ENCODE measurements at places on chromosomes 5 and 9.

- no peak for DNase-seq
These were observed 39.1 kb downstream of the FGD3 start for GRCh38 chr9:92986176-92987119.

- no peak for DNase-seq
These were observed 186.6 kb upstream of the PANK3 start for GRCh38 chr5:168765551-168766425.

DNA sequence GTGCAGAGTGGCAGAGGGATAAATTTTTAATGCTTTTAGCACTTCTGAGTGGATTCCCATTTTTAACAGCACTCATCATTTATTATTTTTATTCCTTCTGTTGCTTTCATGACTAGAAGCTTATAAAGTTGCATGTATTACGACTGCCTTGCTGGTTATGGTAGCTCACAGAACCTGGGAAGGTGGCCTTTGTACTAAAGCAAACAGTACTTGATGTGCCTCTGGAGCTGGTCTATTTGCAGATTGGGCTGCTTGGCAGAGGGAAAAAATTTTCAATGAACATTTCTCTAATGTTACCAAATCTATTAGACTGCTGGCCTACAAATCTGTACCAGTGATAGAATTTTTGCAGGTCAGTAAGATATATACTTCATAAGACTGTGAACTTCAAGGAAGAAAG lies 274.5 kb upstream of the C9orf72 start:
- no peak for DNase-seq

DNA sequence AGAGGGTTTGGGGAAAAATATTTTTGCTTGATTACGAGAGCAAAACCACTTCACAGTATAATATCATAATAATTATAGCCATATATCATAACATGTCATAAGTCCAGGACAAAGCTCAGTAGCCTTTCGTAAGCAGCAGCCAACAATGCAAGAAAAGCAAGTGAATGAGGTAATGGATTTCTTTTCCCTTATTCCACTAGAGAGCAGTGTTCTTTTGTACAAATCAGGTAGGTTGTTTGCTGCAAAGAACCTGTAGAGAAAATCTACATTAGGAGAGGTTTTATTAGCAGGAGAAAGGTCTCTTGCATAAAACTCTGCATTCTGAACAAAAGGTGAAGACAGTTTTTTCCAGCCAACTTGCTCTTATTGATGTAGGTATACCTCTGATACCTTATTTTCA lies 1033.4 kb downstream of the TLE4 start:
- DNase-seq: no peak

DNA sequence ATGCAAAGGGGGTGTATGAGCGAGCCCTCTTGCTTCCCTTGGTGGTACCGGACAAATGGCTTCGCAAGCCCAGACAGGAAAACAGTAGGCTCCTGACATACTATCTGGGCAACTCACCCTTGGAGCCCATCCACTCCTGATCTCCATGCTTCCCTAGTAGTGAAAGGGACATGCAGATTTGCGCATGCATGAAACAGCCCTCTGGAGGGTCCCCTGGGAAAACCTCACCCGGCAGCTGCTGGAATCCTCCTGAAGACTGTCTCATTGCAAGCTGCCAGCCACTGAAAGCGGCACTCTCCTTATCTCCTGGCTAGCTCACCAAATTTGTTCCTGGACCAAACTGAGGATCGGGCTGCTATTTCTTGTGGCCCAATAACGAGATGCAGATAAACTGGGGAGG lies 10.2 kb downstream of the ZNF169 start:
- no peak for DNase-seq

DNA sequence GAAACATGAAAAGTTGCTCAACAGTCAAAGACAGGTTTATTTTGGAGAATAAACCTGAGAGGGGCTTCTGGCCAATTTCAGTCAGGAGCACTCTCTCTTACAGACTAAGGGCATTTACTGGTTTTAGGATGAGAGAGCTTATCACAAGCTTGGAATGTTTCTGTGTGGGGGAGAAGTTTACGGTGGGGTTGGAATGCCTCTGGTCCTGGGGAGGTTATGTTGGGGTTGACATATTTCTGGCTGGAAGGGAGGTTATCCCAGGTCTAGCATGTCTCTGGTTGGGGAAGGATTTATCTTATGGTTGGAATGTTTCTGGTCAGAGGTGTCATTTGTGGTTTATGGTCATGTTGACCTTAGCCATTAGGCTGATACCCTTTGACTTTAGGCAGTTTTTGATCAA lies 1867.3 kb downstream of the EFNA5 start:
- DNase-seq: no peak

- DNase-seq: no peak
These were observed 56.9 kb downstream of the PDE6A start for GRCh38 chr5:149887622-149888183.

GRCh38 chr9:69963803-69964202 lies 79.8 kb upstream of the MAMDC2 start:
- no peak for DNase-seq

DNA sequence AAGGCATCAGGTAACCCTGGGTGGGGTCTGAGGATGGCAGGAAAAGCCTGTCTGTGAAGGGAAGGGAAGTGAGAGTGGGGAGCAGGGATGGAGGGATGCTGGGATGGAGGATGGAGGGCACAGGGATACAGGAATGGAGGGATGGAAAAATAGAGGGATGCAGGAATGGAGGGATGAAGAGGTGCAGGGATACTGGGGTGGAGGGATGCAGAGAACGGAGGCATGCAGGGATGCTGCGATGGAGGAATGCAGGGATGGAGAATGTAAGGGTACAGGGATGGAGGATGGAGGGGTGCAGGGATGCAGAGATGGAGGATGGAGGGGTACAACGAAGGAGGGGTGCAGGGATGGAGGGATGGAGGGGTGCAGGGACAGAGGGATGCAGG lies 9.1 kb downstream of the PTGES2 start:
- no peak for DNase-seq

- no peak for DNase-seq
These were observed 231.3 kb upstream of the SLC30A5 start for GRCh38 chr5:68862560-68862959.

DNA sequence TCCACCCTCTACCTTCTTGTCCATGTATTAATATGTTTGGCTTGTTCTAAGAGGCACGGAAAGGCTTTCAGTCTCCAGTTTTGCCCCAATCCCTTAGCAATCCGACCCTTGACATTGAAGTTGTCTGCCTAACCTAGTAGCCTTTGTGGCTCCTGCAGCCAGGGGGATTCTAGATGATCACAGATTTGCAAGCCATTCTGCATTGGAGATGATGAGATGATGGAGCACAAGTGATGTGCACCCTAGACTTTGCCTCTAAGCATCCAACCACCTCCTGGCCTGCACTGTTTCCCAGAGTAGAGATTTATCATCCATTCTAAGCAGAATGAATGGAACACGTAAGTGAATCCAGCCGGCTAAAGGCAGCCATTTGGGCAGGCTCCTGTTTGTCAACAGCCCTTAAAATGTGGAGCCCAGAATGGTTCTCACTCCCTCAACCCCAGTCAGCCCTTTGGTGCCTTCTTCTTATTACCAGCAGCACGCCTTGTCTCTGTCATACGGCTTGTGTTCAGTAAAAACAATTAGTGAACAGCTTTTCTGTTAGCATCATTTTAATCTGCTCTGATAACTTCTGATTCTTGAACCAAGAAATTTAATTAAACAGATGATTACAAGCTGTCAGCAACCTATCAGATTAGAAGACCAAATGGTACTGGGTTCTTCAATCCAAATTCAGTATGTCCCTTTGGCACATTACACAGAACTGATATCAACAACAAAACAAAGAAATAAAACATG lies 5.7 kb upstream of the TRAF1 start:
- no peak for DNase-seq

- DNase-seq: no peak
These were observed 114.0 kb upstream of the MTAP start for GRCh38 chr9:21688108-21689102.

- DNase-seq: no peak
These were observed 5.6 kb upstream of the RNF20 start for GRCh38 chr9:101528015-101528414.

- no peak for DNase-seq
These were observed 30.2 kb downstream of the SNX18 start for GRCh38 chr5:54547711-54548250.

- no peak for DNase-seq
These were observed 212.4 kb upstream of the DMAC1 start for GRCh38 chr9:8011974-8012373.

GRCh38 chr5:18872978-18873377 lies 1115.0 kb downstream of the CDH18 start:
- DNase-seq: no peak
